MCF 10A (cell line): ENCODE measurements at places on chromosomes 3 and 15. TPM values are rescaled to one million over a fixed set of nuclear protein-coding genes. Genes with fewer than 3 reads are reported as not detected.

Gene IL16
- 0.72 and 0.81 TPM in 2 replicates for total RNA-seq

DNA sequence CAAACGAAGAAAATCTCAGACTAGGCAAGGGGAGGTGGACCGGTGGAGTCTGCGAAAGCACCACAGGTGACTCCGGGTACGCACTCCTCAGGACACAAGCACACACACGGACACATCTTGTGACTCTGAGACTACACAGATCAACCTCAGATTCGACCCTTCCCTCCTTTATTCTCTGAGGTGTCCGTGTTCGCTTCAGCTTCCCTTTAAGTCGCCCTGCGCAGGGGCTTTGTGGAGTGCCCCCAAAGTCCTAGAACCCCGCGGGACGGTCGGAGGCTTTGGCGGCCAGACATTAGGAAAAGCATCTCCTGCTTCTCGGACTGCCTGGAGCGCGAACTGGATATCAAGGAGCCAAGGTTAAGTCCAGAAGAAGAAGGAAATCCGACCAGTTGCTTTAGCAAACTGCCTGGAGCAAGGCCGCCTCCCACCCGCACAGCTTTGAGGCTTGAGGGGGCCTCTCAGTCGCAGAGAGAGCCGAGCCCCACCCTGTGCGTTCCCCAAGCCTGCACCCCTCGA is 730 bp downstream of the DGKG start:
- DNase-seq = no peak

GRCh38 chr3:74787011-74787410 is 172.6 kb upstream of the CNTN3 start:
- DNase-seq = no peak

DNA sequence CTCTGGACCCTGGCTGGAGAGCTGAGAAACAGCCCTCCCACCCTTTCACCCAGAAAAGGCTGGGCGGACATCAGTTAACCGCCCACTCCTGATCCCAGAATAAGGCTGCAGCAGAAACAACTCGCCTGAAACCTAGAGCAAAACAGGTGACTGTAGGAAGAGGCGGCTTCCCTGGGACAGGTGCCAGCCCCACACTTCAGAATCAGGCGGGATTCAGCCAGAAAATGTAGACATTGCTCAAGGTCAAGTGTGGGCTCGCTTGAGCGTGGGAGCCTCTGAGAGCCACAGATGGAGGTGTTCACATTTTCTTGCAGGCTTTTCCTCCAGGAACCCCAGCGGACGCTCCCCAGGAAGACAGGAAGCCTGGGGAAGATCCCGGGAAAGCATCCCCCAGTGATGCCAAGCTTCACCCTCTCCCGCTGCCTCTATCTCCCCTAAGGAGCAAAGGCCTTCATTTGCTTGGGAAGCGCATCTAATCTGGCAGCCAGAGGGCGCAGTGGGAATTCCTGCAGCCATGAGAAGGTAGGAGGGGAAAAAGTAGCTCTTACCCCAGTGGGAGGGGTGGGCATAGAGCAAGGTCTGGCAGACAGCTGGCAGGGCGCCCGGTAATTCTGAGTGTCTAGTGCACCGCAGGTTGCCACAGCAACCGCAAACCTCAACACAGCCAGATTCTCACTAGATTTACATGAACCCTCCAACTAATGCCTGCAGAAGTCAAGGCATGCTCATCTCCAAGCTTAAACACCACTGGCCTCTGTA is 77.7 kb downstream of the OCA2 start:
- no peak for DNase-seq

DNA sequence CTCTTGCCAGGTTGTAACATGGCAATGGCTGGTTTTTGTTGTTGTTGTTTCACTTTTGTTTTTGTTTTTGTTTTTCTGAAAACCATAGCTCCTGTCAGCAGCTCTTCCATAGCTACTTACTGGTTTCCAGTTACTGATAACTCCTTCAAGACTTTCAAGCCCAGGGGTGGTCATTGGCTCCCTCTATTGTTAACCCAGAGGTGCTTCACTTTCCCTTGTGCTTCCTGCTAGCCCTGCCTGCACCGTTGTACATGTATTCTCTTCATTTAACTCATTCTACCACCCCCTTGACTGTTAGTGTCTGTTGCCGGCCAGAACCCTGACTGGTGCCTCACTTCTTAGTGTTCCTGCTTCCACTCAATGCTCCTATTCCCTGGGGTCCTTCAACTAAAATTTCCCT is 4.2 kb upstream of the TRAT1 start:
- DNase-seq = peak; percentile 59

Gene NLGN1
- total RNA-seq = not detected in 2 replicates

Gene SLC22A13
- 1.7 and 1.9 TPM in 2 replicates for total RNA-seq

- no peak for DNase-seq
Observed at GRCh38 chr15:68031404-68031803, 22.7 kb upstream of the PIAS1 start.

Gene UPK1B
- total RNA-seq = not detected in 2 replicates

Gene MUSTN1
- 2.3 TPM in 1 of 2 replicates, not detected in the other for total RNA-seq

DNA sequence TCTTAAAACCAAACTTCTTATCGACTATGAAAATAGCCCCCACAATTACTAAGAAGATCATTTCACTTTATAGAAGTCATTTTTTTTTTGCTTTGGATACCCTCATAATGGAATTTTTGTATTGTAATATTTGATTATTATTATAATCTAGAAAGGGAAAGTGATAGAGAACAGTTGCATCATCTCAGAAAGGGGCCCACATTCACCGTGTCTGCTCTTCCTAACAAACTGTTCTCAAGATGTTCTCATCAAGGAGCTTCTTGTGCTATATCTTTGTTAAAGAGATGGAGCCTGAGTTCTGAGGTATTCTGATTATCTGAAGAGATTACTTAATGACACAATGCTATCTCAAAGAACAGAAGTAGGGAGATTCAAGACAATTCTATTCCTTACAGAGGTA is 49.3 kb downstream of the MME start:
- no peak for DNase-seq

Gene PODXL2
- total RNA-seq = 10.1 and 10.4 TPM in 2 replicates

DNA sequence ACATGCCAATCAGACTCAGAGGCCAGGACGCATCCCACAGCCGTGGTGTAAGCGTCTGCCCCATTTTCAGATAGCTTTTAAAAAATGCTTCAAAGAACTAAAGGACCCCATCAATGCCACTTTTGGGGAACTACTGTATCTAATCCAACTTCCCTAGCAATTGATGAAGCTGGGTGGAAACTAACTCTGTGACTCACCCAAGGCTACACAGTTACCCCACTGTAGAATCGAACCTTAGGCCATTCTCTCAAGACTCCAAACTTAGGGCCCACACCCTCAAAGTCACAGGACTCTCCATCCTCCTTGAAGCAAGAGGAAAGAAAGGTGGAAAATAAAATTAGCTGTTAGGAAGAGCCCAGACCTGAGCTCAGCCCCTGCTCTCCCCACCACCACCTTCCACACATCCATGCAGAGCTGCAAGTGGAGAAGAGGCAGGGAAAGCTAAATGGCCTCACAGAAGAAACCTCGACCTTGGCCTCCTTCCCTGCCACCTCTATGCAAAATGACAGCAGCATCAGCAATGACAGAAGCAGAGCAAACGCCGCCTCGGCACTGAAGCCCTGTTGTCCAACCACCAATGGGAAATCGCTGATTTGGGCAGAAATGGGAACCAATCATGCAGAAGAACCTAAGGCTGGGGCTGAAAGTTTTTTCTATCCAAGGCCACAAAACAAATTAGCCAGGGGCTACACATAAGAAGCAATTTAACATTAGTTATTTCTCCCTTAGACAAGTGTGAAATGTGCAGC is 22.2 kb downstream of the ANP32A start:
- DNase-seq = no peak

Gene FMN1
- total RNA-seq = 1.2 and 1.6 TPM in 2 replicates

Gene CLDN11
- not detected in 2 replicates for total RNA-seq

DNA sequence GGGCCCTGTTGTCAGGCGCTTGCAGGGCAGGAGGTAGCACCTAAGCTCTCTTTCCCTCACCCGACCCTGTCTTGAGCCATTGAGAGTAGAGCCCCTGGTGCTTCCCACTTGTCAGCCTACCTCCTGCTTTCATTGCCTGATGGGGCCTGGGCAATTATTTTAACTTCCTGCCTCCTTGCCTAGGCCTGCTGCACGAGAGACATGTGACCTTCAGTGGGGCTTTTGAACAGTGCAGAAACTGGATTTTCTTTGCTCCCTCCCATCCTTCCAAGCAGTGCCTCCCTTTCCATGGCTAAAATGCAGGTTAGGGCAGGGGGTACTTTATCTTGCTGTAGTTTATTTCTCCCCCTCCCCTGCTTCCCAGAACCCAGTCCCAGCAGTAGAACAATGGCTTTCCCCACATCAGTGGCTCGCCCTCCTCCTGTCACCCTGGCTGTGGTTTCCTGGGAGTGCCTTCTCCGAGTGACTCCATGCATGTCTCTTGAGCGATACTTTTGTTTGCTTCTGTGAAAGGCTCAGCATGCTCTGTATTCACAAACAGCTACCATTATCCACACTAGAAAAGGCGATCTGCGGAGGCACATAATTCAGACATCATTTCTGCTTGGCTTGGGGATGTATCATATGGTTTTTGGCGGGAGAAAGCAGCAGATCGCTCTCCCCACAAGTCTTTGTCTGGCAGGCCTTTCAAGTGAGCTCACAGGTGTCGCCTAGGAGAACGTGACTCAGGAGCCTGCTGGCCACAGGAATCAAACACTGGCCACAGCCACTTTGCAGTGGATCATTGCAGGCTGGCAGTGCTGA is 24.1 kb downstream of the PDIA5 start:
- DNase-seq = no peak

Gene STRIT1
- not detected in 2 replicates for total RNA-seq

GRCh38 chr3:177528306-177529070 is 331.2 kb upstream of the TBL1XR1 start:
- DNase-seq = no peak

GRCh38 chr3:112718516-112718915 is 77.6 kb upstream of the CCDC80 start:
- peak; percentile 30 for DNase-seq

DNA sequence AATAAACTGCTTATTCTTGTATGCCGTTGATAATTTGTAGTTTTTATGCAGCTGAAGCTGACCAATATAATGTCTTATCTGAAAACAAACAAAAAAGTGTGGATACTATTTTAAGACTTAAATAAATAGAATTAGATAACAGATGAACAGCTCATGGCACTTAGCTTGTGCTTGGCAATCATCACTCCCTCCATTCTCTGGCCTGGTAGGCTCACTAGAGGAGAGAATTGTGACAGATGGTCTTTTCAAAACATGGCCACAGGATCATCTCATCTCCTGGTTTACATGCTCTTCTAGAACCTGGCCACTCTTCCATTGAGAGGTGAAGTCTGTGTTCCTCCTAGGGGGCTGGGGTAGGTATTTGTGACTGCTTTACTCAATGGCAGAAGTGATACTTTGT is 58.4 kb upstream of the RBP1 start:
- DNase-seq = no peak

Gene LXN
- total RNA-seq = 3.4 and 4.4 TPM in 2 replicates

GRCh38 chr15:31256378-31257265 is 70.0 kb upstream of the KLF13 start:
- no peak for DNase-seq

GRCh38 chr3:15475161-15475560 is 46.3 kb downstream of the COLQ start:
- DNase-seq = no peak

Gene HRG
- total RNA-seq = 0.16 and 0.20 TPM in 2 replicates

DNA sequence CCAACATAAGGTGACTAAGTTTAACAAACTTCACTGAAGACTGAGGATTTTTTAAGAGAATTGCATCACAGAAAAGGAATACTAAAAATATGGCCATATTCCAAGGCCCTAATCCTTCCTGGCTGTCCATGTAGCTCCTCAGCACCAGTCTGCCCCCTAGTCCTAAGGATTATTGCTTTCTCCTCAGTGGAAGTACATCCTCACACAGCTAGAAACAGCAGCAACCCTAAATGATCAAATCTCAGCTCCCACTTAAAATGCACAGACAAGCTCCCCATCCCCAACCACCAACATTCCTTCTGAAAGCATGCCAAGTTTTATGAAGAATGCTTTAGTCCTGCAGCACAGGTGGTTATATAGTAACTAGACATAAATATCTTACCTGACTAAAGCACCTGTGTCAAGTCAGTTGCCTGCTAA is 14.7 kb downstream of the ST3GAL6 start:
- peak; percentile 64 for DNase-seq

DNA sequence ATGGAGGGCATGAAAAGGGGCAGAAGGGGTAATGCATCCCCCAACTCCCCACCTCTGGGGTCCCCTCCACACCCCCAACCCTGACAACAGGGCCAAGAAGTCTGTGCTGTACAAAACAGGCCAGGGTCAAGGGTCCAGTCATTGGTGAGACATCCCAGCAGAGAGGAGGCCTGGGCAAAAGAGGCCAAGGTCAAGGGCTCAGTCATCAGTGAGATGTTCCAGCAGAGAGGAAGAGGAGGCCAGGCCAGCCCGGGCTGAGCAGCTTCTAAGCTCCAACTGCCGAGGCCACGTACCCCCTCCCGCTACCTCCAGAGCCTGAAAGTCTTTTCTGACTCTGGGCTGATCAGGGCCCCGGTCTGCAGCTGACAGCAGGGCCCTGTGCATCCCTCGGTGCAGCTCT is 52.4 kb downstream of the LHFPL4 start:
- DNase-seq = no peak

Gene VEPH1
- 2.4 TPM in 2 replicates for total RNA-seq

- peak; percentile 14 for DNase-seq
Observed at GRCh38 chr3:23203708-23204330, 692 bp downstream of the UBE2E2 start.

- no peak for DNase-seq
Observed at GRCh38 chr3:15989419-15989818, 185.1 kb upstream of the GALNT15 start.

DNA sequence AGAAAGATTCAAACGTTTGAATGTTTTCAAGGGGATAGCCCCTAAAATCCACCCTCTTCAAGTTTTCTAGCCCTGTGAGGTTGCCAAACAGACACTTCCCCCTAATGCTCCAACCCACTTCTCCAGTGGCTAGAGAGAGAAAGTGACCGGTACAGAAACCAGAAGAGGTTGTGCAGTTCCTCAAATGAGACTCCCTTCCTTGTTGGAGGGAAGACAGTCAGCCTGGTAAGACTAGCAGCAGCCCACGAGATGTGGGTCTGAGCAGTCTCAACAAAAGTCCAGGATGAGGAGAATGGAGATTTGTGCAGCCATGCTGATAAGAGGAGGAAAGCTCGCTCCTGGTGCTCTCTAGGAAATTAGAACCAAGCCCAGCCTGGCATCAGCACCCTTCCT is 222.8 kb upstream of the TPRG1 start:
- no peak for DNase-seq

Gene WNT5A
- 9.5 and 14.5 TPM in 2 replicates for total RNA-seq

DNA sequence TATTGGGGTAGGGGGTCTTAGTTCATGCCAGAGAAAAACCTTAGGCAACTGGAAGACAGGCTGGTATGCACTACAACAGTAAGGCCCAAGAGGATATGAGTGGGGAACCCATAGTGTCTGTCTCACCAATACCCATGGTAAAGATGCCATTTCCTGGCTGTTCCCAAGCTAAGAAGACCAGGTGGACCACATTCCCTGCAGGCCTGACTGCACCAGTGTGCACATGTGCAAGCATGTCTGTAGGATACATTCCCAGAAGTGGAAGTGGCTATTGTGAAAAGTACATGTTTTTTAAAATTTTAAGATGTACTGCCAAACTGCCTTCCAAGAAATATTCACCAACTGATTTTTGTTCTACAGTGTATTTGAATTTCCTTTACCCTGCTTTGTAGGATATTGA is 207.3 kb upstream of the CTNNB1 start:
- peak; percentile 38 for DNase-seq

- peak; percentile 28 for DNase-seq
Observed at GRCh38 chr3:27500035-27500434, 15.9 kb upstream of the SLC4A7 start.

Gene SNTN
- not detected in 2 replicates for total RNA-seq

Gene PLA2G4E
- total RNA-seq = 0.07 and 0.12 TPM in 2 replicates
